NCI-H2107 (cell line): ENCODE measurements at places on chromosomes 12 and 14.

DNA sequence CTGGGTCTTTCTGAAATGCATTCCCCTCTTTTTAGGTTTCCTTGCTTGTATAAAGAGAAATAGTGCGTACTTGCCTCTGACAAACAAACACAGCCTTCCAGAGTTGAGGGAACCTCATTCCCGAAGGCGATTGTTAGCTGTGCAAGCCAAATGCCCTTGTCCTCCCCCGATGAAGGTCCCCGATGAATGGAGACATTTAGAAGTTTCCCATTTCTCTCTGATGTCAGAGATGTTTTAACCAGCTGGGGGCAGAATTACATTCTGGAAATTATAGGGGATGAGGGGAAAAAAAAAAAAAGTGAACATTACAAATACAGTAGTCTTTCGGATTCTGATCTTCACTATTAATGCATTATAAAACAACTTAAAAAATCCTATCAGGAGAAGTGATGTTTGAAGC is 366.8 kb downstream of the VRK1 start:
- no peak for DNase-seq

DNA sequence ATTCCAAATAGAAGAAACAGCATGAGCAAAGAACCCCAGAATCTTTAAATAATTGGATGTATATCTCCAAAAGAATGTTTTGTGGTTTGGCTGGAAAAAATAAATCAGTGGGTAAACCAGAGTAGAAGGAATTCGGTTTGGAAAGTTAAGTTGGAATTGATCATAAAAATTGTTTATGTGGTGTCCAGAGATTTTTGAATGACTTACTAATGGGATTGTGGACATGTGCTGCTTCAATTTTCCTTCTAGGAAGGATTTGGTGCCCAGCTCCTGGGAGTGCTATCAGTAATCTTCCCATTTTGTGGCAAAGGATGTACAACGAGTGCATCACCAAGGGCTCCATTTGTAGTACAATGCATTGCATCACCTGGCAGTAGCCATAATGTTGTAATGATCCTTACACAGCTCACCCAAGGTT is 224.8 kb downstream of the SLC16A7 start:
- no peak for DNase-seq

DNA sequence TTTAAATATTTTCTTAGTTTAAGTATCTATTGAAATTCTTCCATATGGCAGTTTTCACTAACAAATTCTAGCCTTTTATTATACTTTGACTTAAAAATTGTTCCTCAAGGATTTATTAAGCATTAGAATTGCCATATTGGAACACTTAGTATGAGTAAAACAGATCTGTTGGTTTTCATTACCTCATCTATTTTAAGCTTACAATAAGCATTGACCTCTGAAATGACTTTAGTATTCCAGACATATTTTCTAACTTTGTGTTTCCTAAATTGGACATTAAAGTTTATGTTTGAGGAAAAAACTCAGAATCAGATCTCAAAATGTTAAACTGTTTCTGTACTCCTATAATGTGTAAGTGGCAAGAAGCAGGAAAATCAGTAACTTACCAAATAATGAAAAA is 48.4 kb downstream of the CSRP2 start:
- no peak for DNase-seq

- no peak for DNase-seq
These were observed 1.2 kb downstream of the KHNYN start for GRCh38 chr14:24430682-24431568.

GRCh38 chr14:51650716-51651387 is 858 bp upstream of the FRMD6 start:
- DNase-seq: no peak

DNA sequence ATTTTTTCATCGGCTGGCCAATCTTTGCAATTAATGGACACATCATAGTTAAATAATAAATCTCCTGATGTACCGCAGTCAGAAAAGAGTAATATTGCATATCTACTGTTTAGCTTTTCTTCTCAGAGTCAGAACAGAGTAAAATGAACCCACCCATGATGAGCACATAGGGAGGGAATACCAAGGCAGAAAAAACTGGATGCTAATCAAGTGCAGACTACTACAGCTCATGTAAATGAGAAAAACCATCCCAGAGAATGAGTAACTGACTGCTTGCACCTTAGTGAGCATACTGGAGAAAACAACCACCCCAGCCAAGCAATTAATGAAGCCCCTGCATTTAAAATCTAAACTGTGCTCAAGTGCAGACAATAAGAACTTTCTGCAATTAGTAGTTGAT is 483.7 kb downstream of the MDGA2 start:
- DNase-seq: no peak

GRCh38 chr14:52202151-52202550 is 65.3 kb upstream of the PTGDR start:
- no peak for DNase-seq

DNA sequence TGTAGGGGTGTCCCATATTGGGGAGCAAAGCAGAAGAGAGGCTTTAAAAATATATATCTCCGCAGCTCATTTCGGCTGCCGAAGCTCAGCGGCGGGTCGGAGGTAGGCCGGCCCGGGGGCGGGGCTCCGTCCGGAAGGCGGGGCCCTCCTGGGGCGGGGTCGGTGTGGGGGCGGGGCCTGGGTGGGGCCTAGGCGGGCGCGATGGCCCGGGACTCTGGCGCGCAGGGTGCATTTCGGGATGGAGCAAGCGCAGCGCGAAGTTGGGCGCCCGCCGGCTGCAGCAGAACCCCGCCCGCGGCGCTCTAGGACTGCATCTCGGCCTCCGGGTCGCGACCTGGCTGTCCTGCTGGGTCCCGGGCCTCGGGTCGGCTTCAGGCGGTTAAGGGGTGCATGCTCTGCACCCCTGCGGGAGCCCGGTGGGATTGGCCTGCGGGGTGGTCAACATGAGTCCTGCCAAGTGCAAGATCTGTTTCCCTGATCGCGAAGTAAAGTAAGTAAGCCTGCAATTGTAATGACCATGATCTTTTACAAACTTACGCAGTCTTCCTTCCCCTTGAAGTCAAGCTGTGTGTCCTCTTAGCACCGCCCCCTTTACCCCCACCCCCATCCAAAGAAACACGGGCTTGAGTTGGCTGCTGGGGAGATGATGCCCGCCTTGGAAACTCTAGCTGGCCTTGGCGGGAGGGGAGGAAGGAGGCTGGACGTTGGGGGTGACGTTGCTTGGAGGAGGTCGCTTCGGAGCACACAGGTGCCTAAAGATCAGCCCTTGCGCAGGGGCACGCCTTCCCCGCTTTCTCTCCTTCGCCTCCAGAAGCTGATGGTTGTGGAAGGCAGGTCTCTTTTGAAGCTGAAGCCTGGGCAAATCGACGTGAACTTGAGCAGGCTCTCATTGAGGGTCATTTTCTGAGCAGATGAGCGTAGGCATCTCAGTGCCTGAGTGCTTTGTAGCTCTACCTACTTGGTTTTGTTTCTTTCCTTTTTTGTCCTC is 38.4 kb downstream of the ACACB start:
- peak; percentile 44 for DNase-seq

DNA sequence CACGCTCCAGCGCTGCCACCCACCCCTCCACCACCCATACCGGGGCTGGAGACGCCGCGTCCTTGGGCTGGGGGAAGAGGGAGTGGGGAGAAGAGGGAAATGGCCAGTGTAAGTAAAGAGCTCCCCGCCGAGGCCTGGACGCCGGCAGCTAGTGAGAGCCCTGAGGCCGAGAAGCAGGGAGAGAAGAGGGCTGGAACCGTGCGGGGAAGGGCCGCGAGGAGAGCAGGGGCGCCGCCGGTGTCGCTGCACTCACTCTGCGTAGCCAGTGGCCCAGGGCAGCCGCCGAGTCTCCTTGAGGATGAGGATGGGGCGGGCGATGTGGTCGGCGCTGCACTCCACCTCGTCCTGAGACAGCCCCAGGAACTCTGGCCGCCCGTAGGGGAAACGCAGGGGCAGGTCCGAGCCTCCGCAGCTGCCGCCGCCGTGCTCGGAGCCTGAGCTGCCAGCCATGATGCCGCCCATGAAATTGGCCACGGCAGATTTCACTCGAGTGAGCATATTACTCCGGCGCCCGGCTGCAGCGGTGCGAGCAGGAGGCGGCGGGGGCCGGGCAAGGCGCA is 631 bp downstream of the PPM1H start:
- DNase-seq: peak; percentile 38

DNA sequence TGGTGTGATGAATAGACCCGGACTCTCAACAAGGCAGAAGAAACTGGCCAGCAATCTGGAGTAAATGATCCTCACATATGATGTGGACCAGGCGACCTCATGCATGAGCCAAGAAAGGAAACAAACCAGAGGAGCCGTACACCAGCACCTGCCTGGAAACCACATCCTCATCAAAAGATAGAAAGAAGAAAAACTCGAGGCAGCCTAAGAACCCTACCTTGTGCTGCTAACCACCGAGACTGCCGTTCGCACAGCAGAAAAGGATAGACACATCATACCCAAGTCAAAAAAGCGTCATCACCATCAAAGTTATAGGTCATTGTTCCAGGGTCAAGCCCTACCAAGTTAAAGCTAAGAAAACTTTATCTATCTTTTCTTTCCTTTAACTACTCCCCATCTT is 66.7 kb downstream of the RESF1 start:
- DNase-seq: no peak

GRCh38 chr12:75908961-75909605 is 122.5 kb downstream of the PHLDA1 start:
- DNase-seq: no peak

DNA sequence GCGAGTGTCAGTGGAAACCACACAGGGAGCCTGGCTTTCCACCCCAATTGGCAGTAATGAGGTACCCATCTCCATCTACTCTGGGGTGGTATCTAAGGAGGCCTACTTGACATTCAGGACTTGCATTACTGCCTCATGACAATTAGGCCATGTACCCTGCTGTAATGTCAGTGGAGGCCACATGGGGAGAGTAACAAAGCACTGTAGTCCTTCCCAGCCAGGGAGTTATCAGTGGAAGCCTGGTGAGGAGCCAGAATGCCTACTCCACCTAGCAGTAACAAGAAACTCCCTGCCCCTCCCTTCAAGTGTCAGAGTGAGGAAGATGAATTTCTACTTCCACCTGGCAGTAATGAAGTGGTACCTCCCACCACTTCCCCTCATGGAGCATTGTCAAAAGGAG is 12.5 kb downstream of the TIMM9 start:
- no peak for DNase-seq

GRCh38 chr12:101607894-101608293 is 13.1 kb downstream of the MYBPC1 start:
- no peak for DNase-seq

GRCh38 chr14:44700694-44701093 is 193.6 kb upstream of the FSCB start:
- no peak for DNase-seq

DNA sequence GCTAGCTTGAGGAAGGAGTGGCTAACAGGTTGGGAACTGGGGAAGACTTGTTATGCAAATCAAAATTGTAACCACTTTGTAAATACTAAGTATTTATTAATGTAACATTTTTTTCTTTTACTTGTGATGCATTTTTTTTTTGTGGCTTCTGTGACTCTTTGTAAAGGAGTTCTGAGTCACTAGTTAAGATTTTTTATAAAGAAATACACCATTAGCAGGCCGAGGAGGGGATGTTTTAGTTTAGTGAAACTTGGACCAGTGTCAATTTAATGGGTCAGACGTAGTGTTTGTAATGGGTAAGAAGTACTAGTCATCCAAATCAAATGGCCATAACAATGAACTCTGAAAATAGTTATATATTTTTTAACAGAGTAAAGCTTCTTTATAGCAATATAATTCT is 43.1 kb downstream of the AKAP6 start:
- DNase-seq: no peak

GRCh38 chr12:19462406-19462805 is 23.1 kb downstream of the AEBP2 start:
- DNase-seq: no peak

DNA sequence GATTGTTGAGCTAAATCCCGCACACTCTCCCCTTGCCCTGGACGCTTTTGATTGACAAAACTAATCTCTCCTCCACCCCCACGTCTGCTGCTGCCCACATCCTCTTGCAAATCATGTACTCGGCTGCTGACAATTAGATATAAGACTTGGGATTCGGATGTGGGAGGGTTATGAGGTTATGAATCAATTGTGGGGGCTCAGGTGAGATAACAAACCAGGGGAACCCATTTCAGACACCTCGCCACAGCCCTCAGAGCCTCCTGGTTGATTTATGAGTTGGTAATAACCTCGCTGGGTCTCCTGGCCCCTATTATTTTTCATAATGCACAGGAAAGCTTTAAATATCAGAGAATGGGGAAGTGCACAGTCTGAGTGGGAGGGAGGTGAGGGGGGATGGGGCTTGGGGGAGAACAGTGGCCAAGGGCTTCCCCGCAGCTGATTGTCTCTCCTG is 449.9 kb downstream of the DPF3 start:
- DNase-seq: no peak

GRCh38 chr12:113667676-113668356 is 196.1 kb upstream of the LHX5 start:
- no peak for DNase-seq

GRCh38 chr14:92679246-92679645 is 69.2 kb downstream of the LGMN start:
- DNase-seq: no peak

GRCh38 chr12:6167327-6168280 is 32.6 kb upstream of the CD9 start:
- DNase-seq: no peak

DNA sequence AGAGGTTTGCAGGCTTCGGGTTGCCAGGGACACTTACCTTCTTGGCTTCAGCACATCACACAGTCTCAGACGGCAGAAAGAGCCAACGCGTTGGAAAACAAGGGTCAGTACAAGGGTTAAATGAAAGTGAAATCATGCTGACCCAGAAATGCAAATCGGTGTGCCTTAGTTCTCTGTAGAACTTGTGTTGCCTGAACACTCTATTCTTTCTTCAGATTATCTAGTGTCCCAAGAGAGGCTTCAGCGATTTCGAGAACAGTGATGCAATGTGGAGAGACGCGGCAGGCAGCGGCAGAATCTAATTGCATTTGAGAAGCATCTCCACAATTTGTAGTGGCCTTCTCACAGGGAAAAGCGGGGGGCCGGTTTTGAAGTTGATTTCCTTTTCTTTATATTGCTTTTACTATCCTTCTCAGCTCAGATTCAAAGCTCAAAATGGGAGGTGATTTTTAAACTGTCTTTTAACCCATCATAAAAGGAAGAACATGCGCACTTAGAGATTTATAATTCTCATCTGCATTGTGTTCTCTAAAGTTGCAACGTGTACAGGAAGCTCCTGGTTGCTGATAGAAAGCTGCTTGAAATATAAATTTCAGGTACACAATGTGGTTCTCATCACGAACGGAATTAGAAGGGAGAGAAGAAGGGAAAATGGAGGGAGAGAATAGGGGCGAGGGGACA is 67.8 kb upstream of the EGLN3 start:
- peak; percentile 32 for DNase-seq

- DNase-seq: no peak
These were observed 49.8 kb downstream of the SUSD6 start for GRCh38 chr14:69661194-69661537.

GRCh38 chr12:28390761-28391385 is 200.6 kb downstream of the CCDC91 start:
- no peak for DNase-seq

- DNase-seq: peak; percentile 63
These were observed 220.2 kb downstream of the SLC41A2 start for GRCh38 chr12:104737791-104738301.

DNA sequence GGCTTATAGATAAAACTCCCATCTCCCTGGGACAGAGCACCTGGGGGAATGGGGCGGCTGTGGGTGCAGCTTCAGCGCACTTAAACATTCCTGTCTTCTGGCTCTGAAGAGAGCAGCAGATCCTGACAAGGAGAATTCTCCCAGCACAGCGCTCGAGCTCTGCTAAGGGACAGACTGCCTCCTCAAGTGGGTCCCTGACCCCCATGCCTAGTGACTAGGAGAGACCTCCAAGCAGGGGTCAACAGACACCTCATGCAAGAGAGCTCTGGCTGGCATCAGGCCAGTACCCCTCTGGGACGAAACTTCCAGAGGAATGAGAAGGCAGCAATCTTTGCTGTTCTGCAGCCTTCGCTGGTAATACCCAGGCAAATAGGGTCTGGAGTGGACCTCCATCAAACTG is 28.1 kb upstream of the CD163L1 start:
- DNase-seq: no peak
